ENCODE measurements at places on chromosomes 3 and 15. TPM values are rescaled to one million over a fixed set of nuclear protein-coding genes. Genes with fewer than 3 reads are reported as not detected.

The GATM gene
- total RNA-seq: 2.3 TPM

The CDHR4 gene
- not detected for total RNA-seq

The KIF9 gene
- total RNA-seq: 4.7 TPM

The HYAL2 gene
- total RNA-seq: 4.2 TPM

The CPB1 gene
- total RNA-seq: not detected

The FBXL2 gene
- total RNA-seq: 0.10 TPM

The GRM7 gene
- not detected for total RNA-seq

The APOD gene
- not detected for total RNA-seq

The UACA gene
- 2.5 TPM for total RNA-seq

The CCR8 gene
- 2.2 TPM for total RNA-seq

The TERB2 gene
- not detected for total RNA-seq

The ANKUB1 gene
- total RNA-seq: not detected

The TGM4 gene
- not detected for total RNA-seq

The TM6SF1 gene
- total RNA-seq: 5.6 TPM

The AP3S2 gene
- 38.9 TPM for total RNA-seq

The TP53BP1 gene
- total RNA-seq: 30.6 TPM

The DNAH1 gene
- 20.9 TPM for total RNA-seq

The MYLK gene
- 27.1 TPM for total RNA-seq

The VWA5B2 gene
- under 0.01 TPM for total RNA-seq

The CHCHD6 gene
- total RNA-seq: 3.4 TPM

The SEMA6D gene
- under 0.01 TPM for total RNA-seq

The AP3B2 gene
- 0.10 TPM for total RNA-seq

The ARGFX gene
- total RNA-seq: not detected

The TMEM41A gene
- 16.8 TPM for total RNA-seq

The STRIT1 gene
- total RNA-seq: not detected

The SAMD7 gene
- not detected for total RNA-seq

The ROBO2 gene
- under 0.01 TPM for total RNA-seq

The SKIC8 gene
- total RNA-seq: 16.6 TPM

The CDCP1 gene
- total RNA-seq: 0.31 TPM

The EOMES gene
- 3.4 TPM for total RNA-seq

The CYP11A1 gene
- total RNA-seq: 0.42 TPM

The LARP6 gene
- total RNA-seq: not detected

The MUC20 gene
- 0.84 TPM for total RNA-seq

The FYCO1 gene
- total RNA-seq: 12.1 TPM

The GASK1A gene
- total RNA-seq: 0.10 TPM

The IGSF11 gene
- total RNA-seq: 0.10 TPM

Data from mononuclear cell (primary cell).